SIG-M5 (cell line): ENCODE measurements at places on chromosomes 1 and 21.

- no peak for DNase-seq
These were observed 49.5 kb downstream of the SSBP3 start for GRCh38 chr1:54356680-54357147.

GRCh38 chr1:61087571-61087970 lies 5.2 kb downstream of the NFIA start:
- DNase-seq: no peak

DNA sequence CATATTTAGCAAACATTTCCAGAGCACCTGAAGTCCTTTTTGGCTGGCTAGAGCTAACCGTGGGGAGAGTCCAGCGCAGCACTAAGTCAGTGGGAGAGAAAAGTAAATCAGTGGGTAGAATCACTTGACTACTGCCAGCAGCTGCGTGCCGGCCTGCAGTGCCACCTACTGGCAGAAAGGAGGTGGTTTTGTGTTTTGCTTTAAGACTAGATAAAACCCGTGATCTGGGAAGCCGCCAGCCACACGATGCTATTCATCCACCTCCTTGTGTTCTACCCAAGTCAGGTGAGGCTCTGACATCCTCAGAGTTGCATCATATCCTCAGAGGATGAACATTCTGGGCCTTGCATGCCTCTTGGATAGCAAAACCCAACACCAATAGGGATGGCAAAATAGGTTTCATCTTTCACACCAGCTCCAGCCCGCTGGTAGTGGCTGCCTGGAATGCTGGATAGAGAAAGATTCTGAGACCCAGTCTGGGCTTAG lies 14.1 kb upstream of the HEYL start:
- DNase-seq: no peak

GRCh38 chr1:26965628-26966027 lies 5.4 kb upstream of the KDF1 start:
- DNase-seq: no peak

DNA sequence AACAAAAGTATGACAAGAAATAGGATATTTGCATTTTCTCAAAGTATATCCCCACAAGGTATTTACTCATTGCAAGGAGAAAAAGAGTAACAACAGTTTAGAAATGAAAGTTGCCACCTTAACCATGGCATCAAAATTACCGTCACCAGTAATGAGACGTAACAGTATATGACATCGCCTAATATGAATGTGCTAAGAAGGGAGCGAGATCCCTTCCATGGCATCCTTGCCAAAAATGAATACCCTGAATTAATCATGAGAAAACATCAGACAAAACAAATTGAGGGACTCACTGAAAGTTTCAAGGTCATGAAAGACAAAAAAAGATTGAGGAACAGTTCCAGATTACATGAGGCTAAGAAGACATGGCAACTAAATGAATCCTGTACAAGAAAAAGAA lies 78.9 kb upstream of the MROH9 start:
- no peak for DNase-seq

DNA sequence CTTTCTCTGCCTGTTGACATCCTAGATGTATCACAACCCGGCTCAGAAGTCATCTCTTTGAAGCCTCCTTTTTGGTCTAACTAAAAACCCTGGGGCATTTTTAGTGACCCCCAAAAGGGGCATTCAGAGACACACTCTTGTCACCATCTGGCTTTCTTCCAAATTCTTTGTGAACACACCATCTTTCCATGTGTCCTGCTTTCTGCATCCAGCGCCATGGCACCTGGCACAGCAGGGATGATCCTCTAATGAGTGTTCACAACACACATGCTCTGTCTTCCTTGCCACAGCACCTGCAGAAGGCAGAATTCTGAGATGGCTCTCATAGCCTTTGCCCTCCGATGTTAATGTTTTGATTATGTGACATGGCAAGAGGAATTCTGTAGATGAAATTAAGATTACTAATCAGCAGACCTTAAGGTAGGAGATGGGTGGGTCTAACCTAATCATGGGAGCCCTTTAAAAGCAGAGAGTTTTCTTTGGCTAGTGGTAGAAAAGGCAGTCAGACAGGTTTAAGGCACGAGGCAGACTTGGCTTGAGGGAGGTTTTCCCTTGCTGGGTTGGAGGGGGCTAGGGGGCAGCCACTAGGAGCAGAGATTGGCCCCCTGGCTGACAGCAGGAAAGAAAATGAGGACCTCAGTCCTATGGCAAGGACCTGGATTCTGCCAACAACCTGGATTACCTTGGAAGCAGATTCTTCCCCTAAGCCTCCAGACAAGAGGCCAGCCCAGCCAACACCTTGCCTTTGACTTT lies 4.9 kb upstream of the TMEM61 start:
- no peak for DNase-seq

- no peak for DNase-seq
These were observed 4.9 kb downstream of the MDM4 start for GRCh38 chr1:204520834-204521709.

- no peak for DNase-seq
These were observed 6.6 kb upstream of the RGS8 start for GRCh38 chr1:182690886-182691443.
